Dermis lymphatic vessel endothelial cell (primary cell): ENCODE measurements at places on chromosomes 5 and 9. TPM values are rescaled to one million over a fixed set of nuclear protein-coding genes. Genes with fewer than 3 reads are reported as not detected.

The QRFP gene
- total RNA-seq, result not detected in 2 replicates

The SPATA31C1 gene
- total RNA-seq, result not detected in 2 replicates

The ROR2 gene
- total RNA-seq, result not detected in 2 replicates

The ADAMTSL1 gene
- 3.9 and 8.7 TPM in 2 replicates for total RNA-seq

The PLPP7 gene
- total RNA-seq, result 2.1 and 2.6 TPM in 2 replicates

The PALM2AKAP2 gene
- 0.09 and 0.65 TPM in 2 replicates for total RNA-seq

The CSF1R gene
- not detected in 2 replicates for total RNA-seq

The TNC gene
- 0.09 and 0.43 TPM in 2 replicates for total RNA-seq

The SETX gene
- total RNA-seq, result 90.7 and 112 TPM in 2 replicates

The PCDHGB2 gene
- total RNA-seq, result 1.3 and 2.7 TPM in 2 replicates

The TRAF1 gene
- 0.43 and 0.65 TPM in 2 replicates for total RNA-seq

The IL7R gene
- total RNA-seq, result 0.26 and 0.65 TPM in 2 replicates

The F2RL2 gene
- under 0.01 and 0.11 TPM in 2 replicates for total RNA-seq

The BHMT2 gene
- 0.86 and 2.7 TPM in 2 replicates for total RNA-seq

The FAM78A gene
- total RNA-seq, result 2.8 and 3.7 TPM in 2 replicates

The NOXA1 gene
- total RNA-seq, result 0.95 and 2.3 TPM in 2 replicates

The NRARP gene
- 23.0 and 41.4 TPM in 2 replicates for total RNA-seq

The AMBP gene
- total RNA-seq, result not detected in 2 replicates

The ENC1 gene
- 21.9 and 33.7 TPM in 2 replicates for total RNA-seq

The NR6A1 gene
- 1.1 and 1.3 TPM in 2 replicates for total RNA-seq

The SARDH gene
- total RNA-seq, result under 0.01 and 0.11 TPM in 2 replicates

The TUT7 gene
- total RNA-seq, result 27.4 and 42.0 TPM in 2 replicates

The MAMDC2 gene
- 0.09 and 0.22 TPM in 2 replicates for total RNA-seq

The SLC34A3 gene
- total RNA-seq, result not detected in 2 replicates

The PCDHGA3 gene
- 0.54 and 0.69 TPM in 2 replicates for total RNA-seq

The MUSK gene
- not detected in 2 replicates for total RNA-seq

The C5orf52 gene
- total RNA-seq, result not detected in 2 replicates

The NSUN2 gene
- 46.3 and 55.6 TPM in 2 replicates for total RNA-seq

The SNCB gene
- total RNA-seq, result 0.43 TPM in 2 replicates

The MSANTD3 gene
- 44.4 and 56.0 TPM in 2 replicates for total RNA-seq

The MEIKIN gene
- not detected in 2 replicates for total RNA-seq

The ANKRD34B gene
- under 0.01 TPM in 1 of 2 replicates, not detected in the other for total RNA-seq

The WDR38 gene
- not detected in 2 replicates for total RNA-seq

The TSSK1B gene
- not detected in 2 replicates for total RNA-seq

The PANK3 gene
- 56.4 and 58.0 TPM in 2 replicates for total RNA-seq

The FCN2 gene
- total RNA-seq, result not detected in 2 replicates

The NDUFAF2 gene
- total RNA-seq, result 11.7 and 17.8 TPM in 2 replicates

The GRXCR2 gene
- total RNA-seq, result not detected in 2 replicates

The IL17B gene
- not detected in 2 replicates for total RNA-seq

The TPPP gene
- total RNA-seq, result 0.09 and 0.11 TPM in 2 replicates

The C9orf50 gene
- not detected in 2 replicates for total RNA-seq

The CAAP1 gene
- 11.9 and 15.8 TPM in 2 replicates for total RNA-seq

The TRIM36 gene
- total RNA-seq, result 0.22 and 0.26 TPM in 2 replicates

The SPATA31A6 gene
- not detected in 2 replicates for total RNA-seq

The CCL28 gene
- 1.3 and 2.4 TPM in 2 replicates for total RNA-seq

The PCDH12 gene
- total RNA-seq, result 18.7 and 43.6 TPM in 2 replicates
